ENCODE measurements at places on chromosomes 3 and 15.

- no peak for DNase-seq
Observed at GRCh38 chr3:59856934-59857460, 807.2 kb upstream of the CFAP20DC start.

DNA sequence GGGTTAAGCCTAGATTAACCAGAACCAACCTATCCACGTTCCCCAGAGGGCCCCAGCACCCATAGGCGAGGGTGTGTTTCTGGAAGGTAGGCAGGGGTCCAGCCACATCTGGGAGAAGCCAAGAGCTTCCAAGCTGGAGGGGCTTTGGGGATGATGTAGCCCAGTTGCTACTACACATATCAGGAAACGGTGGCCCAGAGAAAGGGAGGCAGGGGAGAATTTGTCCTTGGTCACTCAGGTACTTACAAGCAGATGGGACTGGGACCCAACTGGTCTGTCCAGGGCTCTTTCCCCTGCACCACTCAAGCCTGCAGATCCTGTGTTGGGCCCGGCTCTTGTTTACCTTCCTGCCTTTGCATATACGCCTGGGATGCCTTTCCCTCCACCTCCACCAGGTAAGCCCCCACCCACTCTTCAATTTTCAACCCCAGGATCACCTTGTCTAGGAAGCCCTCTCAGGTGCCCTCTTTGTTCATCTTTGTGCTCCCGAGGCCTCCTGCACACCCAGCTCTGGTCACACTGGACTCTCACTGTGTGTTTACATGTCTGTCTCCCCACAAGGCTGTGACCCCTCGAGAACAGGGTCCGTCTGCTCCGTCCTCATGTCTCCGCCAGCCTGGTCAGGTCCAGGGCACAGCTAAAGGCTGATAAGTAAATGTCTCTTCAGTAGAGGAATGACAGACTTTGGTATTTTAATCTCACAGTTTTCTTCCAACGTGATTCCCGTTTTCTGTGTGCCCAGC is 204.4 kb upstream of the LINGO1 start:
- no peak for DNase-seq

DNA sequence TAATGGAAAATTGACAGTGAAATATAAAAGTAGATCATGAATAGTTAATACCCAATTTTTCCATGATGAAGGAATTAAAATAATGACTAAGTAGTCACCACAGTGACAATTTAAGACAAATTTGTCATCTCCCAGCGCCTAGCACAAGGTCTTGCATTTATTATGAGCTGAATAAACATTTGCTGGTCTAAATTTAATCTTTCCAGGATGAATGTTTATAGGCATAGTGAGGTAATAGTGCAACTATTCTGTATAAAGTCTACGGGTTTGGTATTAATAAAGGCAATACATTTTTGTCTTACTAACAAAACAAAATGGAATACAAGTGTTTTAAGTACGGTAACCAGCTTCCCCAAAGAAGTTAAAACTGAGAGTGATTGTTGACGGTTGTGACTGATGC is 209.3 kb downstream of the CD47 start:
- no peak for DNase-seq

DNA sequence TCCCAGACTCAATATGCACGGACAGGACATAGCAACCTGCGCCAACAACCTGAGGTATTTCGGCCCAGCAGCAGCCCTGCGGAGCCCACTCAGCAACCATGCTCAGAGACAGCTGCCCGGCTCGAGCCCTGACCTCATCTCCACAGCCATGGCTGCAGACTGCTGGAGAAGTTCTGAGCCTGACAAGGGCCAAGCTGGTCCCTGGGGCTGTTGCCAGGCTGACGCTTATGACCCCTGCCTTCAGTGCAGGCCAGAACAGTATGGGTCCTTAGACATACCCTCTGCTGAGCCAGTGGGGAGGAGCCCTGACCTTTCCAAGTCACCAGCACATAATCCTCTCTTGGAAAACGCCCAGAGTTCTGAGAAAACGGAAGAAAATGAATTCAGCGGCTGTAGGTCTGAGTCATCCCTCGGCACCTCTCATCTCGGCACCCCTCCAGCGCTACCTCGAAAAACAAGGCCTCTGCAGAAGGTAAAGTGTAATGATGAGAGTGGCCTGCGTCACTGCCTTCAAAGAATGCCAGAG is 25.5 kb downstream of the TMEM41A start:
- DNase-seq: no peak

GRCh38 chr3:88189361-88189810 is 39.6 kb downstream of the C3orf38 start:
- no peak for DNase-seq

Data from HEK293T (cell line).